ENCODE measurements at places on chromosomes 11 and 22. TPM values are rescaled to one million over a fixed set of nuclear protein-coding genes. Genes with fewer than 3 reads are reported as not detected.

The KDM2A gene
- 425 TPM for total RNA-seq

DNA sequence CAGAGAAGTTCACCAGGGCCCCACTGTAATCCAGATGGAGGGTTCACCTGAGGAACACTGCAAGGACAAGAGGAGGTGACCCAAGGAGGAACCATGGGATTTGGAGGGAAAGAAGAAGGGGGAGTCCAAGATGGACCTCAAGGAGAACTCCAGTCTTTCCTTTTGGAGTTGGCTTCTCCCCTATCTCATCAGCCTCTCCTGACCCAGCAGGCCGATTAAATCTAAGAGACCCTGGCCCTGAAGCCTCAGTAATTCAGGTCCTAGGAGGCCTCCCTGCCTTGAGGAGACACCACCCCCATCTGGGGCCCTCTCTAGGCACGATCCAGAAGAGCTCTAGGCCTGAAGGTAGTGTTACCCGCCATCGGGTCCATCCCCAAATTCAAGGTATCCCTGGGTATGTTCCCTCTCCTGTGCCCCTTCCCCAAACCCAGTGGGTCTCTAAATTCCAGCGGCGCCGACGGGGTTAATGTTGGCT is 15.1 kb upstream of the DGKZ start:
- H3K27me3 ChIP-seq = no peaks in the 10 kb centered on the region
- peak overlapping the region; percentile 94 for H3K27ac ChIP-seq
- DNase-seq = no peak
- H3K36me3 ChIP-seq = no peaks in the 10 kb centered on the region

- no peak overlapping the region for H3K27ac ChIP-seq
- no peaks in the 10 kb centered on the region for H3K36me3 ChIP-seq
- H3K4me1 ChIP-seq = no peaks in the 10 kb centered on the region
- H3K27me3 ChIP-seq = no peaks in the 10 kb centered on the region
Measured at GRCh38 chr11:41254966-41255365, 204.5 kb downstream of the LRRC4C start.

The GLB1L2 gene
- 0.37 TPM for total RNA-seq

The TRIM48 gene
- not detected for total RNA-seq

The FAU gene
- total RNA-seq = 1,408 TPM

DNA sequence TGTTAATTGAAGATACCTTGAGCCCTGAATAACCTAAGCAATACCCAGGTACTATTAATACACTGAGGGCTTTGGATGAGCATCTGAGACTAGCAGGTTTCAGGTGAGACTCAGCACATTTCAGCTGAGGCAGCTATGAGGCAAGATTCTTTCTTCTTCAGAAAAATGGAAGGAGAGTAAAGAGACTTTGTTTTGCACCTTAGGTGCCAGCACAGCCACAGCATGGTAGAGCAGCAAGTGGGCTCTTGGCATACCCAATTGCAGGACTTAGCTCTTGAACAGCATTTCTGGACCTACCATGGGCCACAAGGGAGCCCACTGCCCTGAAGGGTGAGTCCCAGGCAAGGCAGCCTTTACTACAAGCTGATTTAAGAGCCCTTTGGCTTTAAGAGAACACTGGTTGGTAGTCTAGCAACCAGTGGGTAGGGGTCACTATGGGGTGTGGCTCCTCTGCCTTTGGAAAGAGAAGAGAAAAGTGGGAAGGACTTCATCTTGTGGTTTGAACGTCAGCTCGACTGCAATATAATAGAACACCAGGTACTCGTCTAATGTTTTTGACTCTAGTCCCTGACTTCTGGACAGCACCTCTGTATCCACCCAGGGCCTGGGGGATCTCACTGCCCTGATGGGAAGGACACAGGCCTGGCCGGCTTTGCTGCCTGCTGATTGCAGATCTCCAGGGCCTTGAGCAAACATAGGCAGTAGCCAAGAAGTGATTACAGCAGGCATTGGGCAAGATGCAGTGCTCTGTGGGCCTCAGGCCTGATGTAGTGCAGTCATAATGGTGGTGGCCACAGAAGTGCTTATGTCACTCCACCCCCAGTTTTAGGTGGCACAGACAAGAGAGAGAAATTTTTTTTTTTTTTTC is 73.3 kb downstream of the GLYATL1 start:
- H3K36me3 ChIP-seq = no peaks in the 10 kb centered on the region
- peaks cover 57% of the 10 kb centered on the region for H3K27me3 ChIP-seq
- no peak for DNase-seq
- no peak overlapping the region for H3K27ac ChIP-seq

The CARNS1 gene
- 7.5 TPM for total RNA-seq

DNA sequence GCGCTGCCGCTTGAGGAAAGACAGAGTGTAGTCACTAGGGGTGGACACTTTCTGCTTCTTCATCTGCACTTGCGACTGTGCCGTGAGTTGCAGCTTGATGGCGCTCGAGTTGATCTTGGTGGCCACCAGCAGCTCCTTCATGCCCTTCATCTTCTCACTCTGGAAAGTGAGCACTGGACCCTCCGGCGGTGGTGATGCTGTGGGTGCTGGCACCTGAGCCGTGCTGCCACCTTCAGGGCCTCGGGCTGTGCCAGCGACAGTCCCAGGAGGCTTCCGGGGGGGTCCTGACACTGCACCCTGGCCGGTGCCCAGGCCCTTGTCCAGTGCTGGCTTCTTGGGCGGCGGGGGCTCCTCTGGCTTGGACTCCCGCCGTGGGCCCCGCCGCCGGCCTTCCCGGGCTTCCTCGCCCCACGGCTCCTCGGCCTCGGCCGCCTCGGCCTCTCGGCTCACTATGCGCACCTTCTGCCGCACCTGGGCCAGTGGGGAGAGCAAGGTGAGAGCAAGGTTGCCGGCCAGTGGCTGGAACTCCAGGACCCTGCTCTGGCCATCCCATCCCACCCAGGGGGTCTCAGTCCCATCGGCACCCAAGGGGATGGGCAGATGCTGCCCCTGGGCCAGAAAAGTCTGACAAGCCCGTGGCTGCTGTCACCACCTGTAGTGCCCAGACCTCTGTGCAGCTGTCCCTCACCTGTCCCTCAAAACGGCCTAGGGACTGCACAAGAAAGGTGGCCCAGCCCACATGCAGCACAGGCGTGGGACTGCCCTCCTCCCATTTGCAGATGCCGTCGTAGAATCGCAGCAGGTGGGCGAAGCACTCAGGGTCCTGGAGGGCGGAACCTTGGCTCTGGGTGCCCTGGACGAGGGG is 1.6 kb upstream of the MAP4K2 start:
- peak overlapping the region; percentile 89 for H3K4me3 ChIP-seq
- no peak for DNase-seq
- peak overlapping the region; percentile 95 for H3K27ac ChIP-seq
- peaks cover 5% of the 10 kb centered on the region for H3K36me3 ChIP-seq
- H3K4me1 ChIP-seq = peaks cover 24% of the 10 kb centered on the region

DNA sequence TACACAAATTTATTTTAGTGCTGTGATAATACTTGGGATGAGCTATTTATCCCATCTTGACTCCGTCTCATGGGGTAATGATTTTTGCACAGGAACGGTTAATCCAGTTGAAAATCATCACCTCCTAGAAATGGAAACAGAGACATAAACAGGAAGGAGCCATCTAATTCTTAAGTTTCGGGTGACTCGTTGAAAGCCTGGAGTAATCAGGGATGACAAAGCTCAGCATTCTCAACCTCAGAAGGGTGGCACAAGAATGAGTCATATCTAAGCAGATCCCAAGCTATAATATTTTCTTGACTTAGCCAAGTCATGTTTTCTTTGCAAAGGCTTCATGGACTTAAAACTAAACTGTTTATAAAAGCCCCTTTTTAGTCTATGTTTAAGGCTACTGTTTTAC is 280.8 kb upstream of the CCDC90B start:
- no peak overlapping the region for H3K27ac ChIP-seq
- H3K4me1 ChIP-seq = no peaks in the 10 kb centered on the region
- peaks cover 2% of the 10 kb centered on the region for H3K36me3 ChIP-seq
- peaks cover 6% of the 10 kb centered on the region for H3K27me3 ChIP-seq
- DNase-seq = no peak

The KRTAP5-2 gene
- not detected for total RNA-seq

The P4HA3 gene
- not detected for total RNA-seq

The BAIAP2L2 gene
- 0.86 TPM for total RNA-seq

DNA sequence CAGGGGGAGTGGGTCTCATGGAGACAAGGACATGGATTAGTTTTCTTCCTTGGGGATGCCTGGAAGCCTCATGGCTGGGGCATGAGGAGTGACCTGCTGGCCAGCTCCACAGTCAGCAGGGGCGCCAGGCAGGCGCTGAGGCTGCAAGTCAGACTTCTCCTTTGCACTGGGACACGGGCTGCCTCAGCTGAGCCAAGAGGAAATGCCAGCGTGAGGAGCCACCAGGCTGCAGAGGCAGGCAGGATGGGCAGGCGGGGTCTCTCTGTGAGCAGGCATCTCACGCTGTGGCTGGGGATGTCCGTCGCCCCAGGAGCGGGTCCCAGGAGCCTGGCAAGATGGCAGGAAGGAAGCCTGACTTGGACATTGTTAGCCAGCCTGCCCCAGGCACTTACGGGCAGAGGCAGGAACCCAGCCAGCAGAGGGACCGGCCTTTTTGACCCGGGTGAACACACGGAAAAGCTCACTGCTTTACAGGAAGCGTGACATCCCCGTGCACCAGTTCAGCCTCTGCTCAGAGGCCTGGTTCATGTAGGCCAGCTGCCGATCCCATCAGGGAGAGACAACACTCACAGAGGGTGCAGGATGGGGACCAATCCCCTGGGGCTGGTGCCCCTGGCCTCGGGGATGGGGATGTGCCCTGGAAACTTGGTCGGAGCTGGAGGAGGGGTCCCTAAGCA is 10.2 kb downstream of the GNB1L start:
- no peaks in the 10 kb centered on the region for H3K27me3 ChIP-seq
- peaks cover 13% of the 10 kb centered on the region for H3K4me1 ChIP-seq
- DNase-seq = no peak
- no peak overlapping the region for H3K27ac ChIP-seq
- no peaks in the 10 kb centered on the region for H3K36me3 ChIP-seq
- peak overlapping the region; percentile 41 for H3K4me3 ChIP-seq

- no peaks in the 10 kb centered on the region for H3K36me3 ChIP-seq
- H3K27me3 ChIP-seq = no peaks in the 10 kb centered on the region
- DNase-seq = no peak
- H3K27ac ChIP-seq = peak overlapping the region; percentile 75
- peaks cover 78% of the 10 kb centered on the region for H3K4me1 ChIP-seq
- H3K4me3 ChIP-seq = no peak overlapping the region
Measured at GRCh38 chr11:75344761-75345454, 6.6 kb downstream of the ARRB1 start.

The CCDC73 gene
- not detected for total RNA-seq

Data from T-helper 17 cell (primary cell).